Right renal cortex interstitium (tissue), 3 donors: ENCODE measurements at places on chromosomes 7 and 10. TPM values are rescaled to one million over a fixed set of nuclear protein-coding genes. Genes with fewer than 3 reads are reported as not detected.
A peak's percentile ranks its signal among the peaks of the same experiment; 100 is the strongest.

- no peak for DNase-seq
Observed at GRCh38 chr7:11570922-11571550, 261.0 kb downstream of the THSD7A start.

STAM gene
- polyA plus RNA-seq, result 30.0 TPM

- no peak for DNase-seq
Observed at GRCh38 chr7:2710901-2711551, 23.0 kb downstream of the AMZ1 start.

DNA sequence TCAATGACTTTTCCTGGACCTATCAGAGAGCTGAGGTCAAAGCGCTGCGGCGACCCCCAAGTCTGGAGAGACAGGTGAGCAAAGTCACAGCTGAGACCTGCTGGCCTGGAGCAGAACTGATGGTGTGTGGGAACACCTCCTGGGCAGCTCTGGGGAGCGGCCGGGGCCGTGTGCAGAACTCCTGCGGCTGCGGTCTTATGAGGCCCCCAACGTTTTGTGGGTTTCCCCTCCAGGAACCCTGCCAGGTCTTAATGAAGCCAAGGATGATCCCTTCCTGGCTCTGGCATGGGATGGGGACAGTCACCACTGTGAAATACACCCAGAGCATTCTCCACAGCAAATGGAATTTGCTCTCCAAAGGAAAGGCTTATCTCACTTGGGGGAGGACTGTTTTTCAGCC lies 26.1 kb downstream of the DPYSL4 start:
- no peak for DNase-seq

LBX1 gene
- not detected for polyA plus RNA-seq

DNA sequence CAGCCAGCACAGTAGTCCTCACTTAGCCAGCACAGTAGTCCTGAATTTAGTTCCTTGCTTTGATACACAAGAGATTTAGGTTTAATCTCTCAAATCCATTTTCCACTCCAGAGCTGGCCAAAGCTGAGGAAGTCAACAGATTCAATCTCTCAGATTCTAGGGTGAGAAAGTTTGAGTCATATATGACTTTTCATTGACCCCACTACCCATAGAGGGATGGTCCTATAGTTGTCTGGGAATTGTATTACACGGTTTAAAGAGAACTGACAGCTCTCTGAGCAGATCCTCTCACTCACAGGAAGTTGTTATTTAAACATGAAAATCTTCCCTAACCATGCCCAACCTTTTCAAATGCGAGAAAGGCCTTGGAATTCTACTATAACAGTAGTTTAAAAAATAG lies 641.8 kb upstream of the SEMA3D start:
- DNase-seq, result no peak

DNA sequence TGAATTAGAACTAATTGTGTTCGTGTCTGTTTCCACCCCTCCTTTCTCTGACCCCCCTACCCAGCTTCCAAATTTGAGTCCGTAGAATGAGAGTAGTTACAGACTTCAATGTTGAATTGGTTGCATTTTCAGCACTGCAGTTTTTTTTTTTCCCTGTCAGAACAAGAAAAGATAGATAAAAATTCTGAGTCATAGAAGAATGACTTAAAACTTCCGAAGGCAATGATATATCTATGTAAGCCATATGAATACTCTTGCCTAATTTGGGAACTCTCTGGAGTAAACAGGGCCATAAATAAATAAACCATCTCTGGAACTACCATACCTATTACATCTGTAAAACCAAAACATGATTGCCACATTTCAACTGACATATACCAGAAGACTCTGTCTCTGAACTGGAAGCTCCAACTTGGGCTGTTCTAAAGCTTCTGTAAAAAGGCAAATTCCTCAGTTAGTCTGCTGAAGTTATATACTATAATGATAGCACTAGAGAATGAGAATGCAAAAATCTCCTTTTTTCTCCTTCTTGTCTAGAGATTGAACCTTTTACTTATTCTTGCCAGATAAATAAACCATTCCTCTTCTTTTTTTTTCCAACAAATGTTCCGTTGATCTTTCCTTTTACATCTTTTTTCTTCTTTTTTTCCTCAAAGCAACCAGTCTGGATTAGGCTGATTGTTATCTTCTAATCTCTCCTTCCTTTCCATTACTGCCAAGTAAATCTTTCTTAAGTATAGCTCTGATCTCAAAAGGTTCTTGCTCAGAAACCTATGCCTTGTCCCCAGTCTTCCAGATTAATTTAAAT lies 23.5 kb downstream of the VCL start:
- DNase-seq, result no peak

LRRC61 gene
- polyA plus RNA-seq, result 19.8 TPM

IL2RA gene
- not detected for polyA plus RNA-seq

DNA sequence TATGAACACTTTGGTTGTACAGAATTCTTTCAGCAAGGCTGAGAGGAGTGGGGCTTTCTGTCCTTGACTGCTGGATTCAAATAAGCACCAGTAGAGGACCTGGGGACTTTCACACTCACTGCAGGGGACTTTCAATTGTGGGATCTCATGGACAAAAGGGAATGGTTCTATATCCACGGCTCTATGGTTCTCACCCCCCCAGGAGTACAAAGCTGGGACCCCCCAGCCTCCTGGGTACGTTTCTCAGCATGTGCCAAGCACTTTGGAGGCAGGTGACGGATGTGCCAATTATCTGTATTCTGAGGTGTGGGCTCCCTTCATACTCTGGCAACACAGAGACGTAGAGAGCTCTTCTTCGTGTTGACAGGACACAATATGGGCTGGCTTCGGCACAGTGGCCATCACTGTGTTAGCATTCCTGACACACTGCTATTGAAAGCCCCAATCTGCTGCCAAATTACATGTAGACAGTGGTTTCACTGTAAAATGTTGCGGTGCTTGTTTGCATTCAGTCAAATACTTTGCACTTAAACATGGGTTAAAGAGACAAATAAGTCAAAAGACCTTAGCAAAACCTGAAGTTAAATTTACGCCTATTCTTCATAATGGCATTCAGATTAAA lies 92.7 kb upstream of the SAMD8 start:
- no peak for DNase-seq

GAD2 gene
- polyA plus RNA-seq, result 1.2 TPM

DNA sequence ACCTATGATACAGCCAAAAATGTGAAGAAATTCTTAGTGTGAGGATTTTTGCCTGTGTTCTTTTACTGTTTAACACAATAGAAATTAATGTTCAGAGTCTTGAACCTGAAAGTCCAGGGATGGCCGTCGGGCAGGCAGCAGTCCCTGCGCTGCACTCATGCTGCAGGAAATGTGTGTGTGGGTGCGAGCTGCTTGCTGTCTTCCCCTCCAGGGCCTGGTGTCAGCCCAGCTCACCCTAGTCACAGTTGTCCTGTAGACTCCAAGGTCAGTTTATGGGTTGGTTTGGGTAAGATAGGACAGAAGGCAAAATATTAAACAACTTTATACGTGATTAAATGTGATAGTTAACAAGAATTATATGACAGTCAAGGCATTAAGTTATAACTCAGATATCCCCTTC lies 78.7 kb downstream of the DYNC2I1 start:
- DNase-seq, result no peak

GRCh38 chr7:82247814-82248433 lies 195.7 kb downstream of the CACNA2D1 start:
- no peak for DNase-seq

CISD1 gene
- 59.4 TPM for polyA plus RNA-seq

NPY4R gene
- polyA plus RNA-seq, result not detected

- no peak for DNase-seq
Observed at GRCh38 chr10:12158111-12158510, 28.6 kb downstream of the SEC61A2 start.

PAX4 gene
- polyA plus RNA-seq, result not detected

DNA sequence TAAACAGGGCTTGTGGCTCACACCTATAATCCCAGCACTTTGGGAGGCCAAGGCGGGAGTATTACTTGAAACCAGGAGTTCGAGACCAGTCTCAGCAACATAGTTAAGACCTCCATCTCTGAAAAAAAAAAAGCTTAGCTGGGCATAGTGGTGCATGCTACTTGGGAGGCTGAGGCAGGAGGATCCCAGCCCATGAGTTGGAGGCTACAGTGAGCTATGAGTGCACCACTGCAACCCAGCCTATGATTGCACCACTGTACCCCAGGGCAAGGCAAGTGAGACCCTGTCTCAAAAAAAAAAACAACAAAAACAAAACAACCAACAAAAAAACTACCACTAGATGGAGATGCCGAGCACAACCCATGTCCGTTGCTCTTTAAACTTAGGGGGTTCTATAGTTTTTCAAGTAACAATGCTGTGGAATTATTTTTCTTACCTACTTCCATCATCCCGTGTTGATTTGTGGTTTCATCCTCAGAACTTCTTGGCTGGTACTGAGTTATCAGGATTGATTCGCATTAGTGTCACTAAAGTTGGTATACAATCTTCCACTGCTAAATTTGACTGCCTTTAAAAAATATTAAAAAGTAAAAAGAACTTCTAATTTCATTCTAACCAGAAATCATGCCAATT lies 12.2 kb upstream of the REPIN1 start:
- DNase-seq, result no peak

DNA sequence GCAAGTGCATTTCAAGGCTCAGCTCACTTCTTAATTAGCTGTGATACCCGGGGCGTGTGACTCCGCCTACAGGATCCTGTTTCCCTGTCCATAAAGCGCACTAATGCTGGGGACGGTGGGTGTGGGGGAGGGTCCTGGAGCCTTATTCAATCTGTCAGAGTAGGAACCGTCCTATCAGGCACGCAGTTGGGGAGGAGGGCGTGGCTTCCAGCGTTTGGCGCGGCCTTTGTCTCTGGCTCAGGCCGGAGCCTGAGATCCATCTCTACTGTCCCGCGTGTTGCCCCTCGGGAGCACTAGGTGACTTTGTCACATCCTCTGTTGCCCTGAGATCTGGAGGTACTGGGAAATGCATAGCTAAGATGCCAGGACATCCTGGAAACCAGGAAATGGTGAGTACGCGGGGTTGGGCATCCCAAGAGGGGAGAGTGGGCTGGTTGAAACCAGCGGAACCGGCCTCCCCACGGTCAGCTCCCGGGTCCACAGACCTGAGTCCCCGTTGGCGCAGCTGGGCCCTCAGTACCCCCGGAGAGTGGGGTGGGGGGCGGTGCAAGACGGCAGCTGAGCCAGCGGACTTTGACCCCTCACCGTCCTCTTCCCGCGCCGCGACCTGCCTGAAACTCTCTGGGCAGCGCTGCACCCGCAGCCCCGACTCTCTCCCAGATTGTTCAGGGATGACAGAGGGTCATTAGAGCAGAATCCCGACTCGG lies 104.4 kb upstream of the ZNF92 start:
- peak; percentile 82 for DNase-seq

- DNase-seq, result no peak
Observed at GRCh38 chr10:128210215-128211063, 84.2 kb upstream of the MKI67 start.

ITPRID1 gene
- polyA plus RNA-seq, result not detected

DNA sequence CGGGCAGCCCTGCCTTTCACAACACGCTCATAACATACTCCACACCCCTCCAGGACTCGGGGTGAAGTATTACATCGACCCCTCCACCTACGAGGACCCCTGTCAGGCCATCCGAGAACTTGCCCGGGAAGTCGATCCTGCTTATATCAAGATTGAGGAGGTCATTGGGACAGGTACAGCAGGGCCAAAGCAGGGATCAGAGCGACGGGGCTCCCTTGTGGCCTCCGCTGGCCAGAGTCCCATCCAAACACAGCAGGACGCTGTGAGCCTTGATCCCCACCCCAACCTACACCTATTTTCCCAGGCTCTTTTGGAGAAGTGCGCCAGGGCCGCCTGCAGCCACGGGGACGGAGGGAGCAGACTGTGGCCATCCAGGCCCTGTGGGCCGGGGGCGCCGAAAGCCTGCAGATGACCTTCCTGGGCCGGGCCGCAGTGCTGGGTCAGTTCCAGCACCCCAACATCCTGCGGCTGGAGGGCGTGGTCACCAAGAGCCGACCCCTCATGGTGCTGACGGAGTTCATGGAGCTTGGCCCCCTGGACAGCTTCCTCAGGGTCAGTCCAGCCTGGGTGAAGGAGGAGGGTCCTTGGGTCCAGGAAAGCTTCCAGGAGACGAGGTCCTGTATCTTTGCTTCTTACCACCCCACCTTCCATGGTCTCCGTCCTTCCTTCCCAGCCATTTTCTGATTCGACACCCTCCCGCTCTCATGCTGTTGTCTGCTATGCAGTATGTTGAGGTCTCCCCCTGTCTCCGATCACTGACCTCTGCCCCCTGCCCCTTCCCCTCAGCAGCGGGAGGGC lies 13.5 kb downstream of the EPHB6 start:
- DNase-seq, result no peak

ACTR3C gene
- polyA plus RNA-seq, result 10.5 TPM

HABP2 gene
- 0.65 TPM for polyA plus RNA-seq

DNA sequence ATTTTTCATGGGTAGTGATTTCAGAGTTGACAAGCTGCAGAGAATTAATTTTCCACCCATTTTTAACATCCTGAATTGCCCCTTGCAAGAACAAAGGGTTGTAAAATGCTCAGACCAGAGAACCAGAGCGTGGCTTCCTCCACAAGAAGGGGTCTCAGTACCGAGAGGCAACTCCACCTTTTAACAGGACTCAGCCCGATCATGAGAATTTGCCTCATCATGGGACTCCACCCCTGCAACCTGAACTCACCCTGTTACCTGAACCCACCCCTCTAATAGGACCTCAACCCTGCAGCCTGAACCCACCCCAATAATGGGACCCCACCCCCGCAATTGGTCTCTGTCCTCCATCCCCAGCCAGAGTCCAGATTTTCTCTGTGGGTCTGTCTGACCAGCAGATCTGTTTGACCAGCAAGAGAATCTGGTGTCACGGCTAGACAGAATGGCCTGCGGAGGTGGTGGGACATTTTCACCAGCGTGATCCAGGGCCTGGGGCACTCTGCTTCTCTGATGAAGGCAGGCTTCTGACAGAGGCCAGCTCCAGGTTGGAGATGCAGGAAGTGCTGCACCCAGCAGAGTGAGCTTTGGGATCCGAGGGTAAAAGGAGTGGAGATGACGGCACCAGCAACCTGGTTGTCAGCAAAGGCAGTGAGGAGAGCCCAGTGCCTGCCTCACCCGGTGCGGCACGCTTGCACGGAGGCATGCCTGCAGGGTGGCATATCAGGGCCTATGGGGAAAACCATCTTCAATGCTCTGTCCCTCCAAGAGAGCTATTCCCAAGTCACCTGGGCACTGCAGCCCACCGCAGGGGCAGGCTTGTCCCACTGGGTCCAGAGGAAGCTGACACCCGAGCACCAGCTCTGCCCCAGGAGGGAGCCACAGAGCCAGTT lies 136.6 kb downstream of the TCERG1L start:
- DNase-seq, result no peak

GRCh38 chr10:123579675-123580074 lies 86.5 kb upstream of the GPR26 start:
- DNase-seq, result no peak

GSTO2 gene
- 26.0 TPM for polyA plus RNA-seq
